ENCODE measurements at places on chromosomes 16 and 17. TPM values are rescaled to one million over a fixed set of nuclear protein-coding genes. Genes with fewer than 3 reads are reported as not detected.

PRSS53 gene
- total RNA-seq = 7.0 TPM

CDH16 gene
- not detected for total RNA-seq

KCNJ2 gene
- total RNA-seq = not detected

DNA sequence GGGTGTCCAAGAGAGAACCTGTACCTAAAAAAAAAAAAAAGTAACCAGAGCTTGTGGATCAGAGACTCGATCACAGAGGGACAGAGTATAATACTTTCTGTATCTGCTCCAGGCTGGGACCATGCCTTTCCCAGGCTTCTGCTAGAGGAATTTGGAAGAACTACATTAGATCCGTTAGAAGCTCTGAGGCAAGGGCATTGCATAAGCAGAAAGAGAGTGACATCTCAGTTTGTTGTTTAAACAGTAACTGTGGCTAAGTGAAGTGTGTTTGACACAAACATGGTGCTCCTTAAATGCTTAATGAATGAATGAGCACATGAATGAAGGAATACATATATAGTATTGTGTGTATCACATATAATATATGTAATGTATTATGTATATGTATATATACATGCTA is 131.2 kb downstream of the HS3ST3B1 start:
- DNase-seq = no peak

DNA sequence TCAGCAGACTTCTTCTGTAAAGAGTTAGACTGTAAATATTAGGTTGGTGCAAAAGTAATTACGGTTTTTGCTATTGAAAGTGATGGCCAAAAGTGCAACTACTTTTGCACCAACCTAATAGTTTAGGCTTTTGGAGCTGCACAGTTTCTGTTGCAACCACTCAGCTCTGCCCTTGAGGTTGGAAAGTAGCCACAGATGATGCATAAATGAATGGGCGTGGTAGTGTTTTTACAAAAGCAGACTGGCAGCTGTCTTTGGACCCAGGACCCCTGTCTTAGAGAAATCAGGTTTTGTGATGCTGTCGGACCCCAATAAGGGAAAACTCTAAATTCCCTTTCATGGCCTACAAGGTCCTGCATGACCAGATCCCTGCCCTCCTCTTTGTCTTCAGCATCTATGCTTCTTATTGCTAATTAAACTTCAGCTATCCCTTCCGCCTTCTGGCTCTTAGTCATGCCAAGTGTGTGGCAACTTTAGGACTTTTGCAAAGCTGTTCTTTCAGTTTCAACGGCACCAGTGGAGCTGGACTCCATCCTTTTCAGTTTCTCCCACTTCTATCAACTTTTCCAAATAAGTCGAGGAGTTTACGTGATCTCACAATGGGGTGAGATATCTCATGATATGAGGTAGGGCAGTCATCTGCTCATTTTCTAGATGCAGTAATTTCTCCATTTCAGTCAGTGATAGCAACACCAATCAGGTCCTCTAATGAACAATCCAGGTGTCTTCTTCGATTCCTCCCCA is 232.3 kb downstream of the XYLT1 start:
- no peak for DNase-seq

PPP1R27 gene
- not detected for total RNA-seq

RAB37 gene
- not detected for total RNA-seq

DNA sequence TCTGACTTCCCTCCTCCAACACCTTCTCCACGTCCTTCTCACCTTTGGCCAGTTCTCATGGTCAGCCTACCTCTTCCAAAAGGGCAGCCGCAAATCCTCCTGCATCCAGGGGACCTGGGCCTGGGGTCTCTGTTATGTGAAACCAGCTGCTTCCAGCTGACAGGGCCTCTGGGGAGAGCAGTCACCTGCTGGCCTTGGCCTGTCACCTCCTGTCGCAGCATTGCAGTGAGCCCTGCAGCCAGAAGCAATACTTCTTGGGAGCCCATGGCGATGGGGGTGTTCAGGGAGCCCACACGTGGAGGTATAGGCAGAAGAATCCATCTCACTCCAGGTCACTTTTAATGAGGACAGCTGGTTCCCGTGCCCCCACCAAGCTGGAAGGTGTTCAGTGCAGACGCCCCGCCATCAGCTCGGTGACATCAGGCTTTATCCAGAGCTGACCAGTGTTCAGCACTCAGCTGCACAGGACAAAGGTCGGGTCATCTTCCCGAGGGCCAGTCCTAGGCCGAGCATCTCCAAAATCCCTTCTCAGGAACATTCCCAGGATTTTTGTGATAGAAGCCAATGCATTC is 1.7 kb upstream of the SLC47A2 start:
- no peak for DNase-seq

RAD51D gene
- total RNA-seq = 11.1 TPM

GRCh38 chr16:19830902-19831560 is 53.6 kb downstream of the GPRC5B start:
- DNase-seq = no peak

- DNase-seq = no peak
Observed at GRCh38 chr17:65085397-65085796, 28.9 kb upstream of the GNA13 start.

ANKRD40CL gene
- not detected for total RNA-seq

SYT17 gene
- 0.46 TPM for total RNA-seq

CCDC200 gene
- total RNA-seq = not detected

TMEM106A gene
- total RNA-seq = 16.4 TPM

- DNase-seq = no peak
Observed at GRCh38 chr17:1686086-1686485, 1.4 kb upstream of the PRPF8 start.

- no peak for DNase-seq
Observed at GRCh38 chr17:79145548-79145947, 70.9 kb downstream of the ENGASE start.

GRCh38 chr17:13575922-13576419 is 25.8 kb downstream of the HS3ST3A1 start:
- DNase-seq = no peak

DNA sequence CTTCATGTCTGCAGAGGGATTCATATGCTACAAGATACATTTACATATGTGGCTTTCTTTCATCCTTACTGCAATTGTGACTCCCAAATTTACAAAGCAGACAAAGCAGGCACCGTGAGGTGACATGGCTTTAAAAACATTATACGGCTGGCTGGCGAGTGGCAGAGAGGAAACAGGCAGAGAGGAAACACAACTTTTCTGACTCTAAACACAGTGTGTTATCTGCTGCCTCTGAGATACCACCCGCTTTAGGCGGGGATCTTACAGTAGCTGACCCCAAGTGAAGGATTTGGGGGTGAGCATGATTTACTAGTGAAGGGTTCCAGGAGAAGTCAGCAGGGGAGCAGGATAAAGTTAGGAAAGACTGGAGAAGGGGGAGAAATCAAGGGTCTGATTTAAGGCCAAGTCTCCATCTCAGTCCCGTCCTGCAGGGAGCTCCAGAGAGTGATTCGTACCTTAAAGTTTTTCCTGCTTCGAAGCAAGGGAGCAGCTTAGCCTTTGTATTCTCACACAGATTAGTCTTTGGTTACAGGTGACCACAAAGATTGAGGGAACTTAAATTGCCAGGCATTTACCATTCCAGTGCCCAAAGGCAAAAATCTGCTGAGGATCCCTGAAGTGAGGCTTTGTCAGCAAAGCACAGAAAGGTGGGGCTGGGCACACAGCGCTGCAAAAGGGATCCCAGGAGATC is 355.0 kb downstream of the GRIN2A start:
- DNase-seq = no peak

GRCh38 chr17:78970834-78971755 is 8.6 kb downstream of the LGALS3BP start:
- no peak for DNase-seq

DNA sequence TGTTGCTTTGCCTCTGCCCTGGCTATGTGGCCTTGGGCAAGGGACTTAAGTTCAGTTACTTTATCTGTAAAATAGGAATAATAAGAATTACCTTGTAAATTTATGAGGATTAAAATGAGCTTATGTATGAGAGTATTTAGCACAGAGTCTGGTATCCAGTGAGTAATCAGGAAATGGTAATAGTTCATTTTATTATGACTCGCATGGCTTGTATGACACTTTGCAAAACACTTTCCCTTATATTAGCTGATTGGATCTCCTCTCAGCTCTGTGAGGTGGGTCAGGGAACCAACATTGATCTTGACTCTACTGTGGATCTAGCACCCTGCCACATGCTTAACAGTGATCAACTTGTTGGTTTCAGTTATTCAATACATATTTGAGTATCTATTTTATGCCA is 8.3 kb upstream of the CDH3 start:
- no peak for DNase-seq

ST6GALNAC1 gene
- total RNA-seq = not detected

GRCh38 chr17:48163809-48164208 is 56.2 kb downstream of the SNX11 start:
- no peak for DNase-seq

NARF gene
- total RNA-seq = 68.9 TPM

- no peak for DNase-seq
Observed at GRCh38 chr16:11308493-11309283, 27.6 kb upstream of the PRM1 start.

HP gene
- total RNA-seq = not detected

GRIN2C gene
- total RNA-seq = 0.07 TPM

DNA sequence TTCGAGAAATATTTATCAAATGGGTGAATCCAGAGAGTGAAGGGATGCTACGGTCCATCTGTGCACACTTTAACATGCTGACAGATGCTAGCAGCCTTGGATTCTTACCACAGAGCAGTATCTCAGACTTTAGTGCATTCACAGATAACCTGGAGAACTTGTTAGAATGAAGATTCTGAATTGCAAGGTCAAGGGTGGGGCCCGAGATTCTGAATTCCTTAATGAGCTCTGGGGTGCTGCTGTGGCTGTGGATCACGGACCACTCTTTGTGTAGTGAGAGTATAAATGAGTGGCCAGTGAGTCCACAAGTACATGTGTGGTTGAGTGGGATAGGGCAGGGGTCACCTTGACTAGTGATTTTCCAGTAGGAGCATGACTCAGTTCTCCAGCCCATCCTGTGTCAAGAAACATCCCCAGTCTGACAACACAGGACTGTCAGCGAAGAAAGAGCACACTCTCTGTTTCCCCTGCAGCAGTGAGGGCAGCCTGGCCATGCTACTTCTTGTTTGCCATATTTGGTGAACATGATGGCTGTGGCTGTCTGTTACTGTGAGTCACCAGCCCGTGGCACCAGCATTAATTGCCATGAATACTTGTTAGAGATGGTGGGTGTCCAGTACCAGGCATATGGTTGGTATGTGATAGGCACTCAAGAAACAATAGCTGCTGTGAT is 13.0 kb upstream of the SALL1 start:
- no peak for DNase-seq

GRCh38 chr17:39036009-39036408 is 68.8 kb upstream of the FBXO47 start:
- no peak for DNase-seq

CES4A gene
- total RNA-seq = 2.6 TPM

OR3A3 gene
- not detected for total RNA-seq

GRCh38 chr16:89290887-89291286 is 73.4 kb downstream of the ZNF778 start:
- no peak for DNase-seq

SAMD14 gene
- 29.4 TPM for total RNA-seq

APRT gene
- 68.8 TPM for total RNA-seq

DNA sequence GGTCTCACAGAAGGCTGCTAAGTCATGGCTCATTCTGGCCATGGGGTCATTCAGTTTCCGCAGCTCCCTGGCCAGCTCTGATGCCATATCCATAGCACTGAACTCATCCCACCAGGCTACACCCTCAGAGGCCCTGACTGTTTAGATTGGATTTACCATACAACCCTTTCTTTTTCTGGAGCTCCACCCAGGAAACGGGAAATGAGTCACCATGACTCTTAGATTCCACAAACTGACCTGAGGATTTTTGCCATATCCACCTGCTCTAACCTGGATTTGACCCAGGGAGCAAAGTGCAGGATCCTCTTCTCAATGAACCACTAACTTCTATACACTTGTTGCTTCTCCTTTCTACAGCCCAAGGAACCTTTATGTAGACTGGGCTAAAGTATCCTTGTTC is 20.3 kb upstream of the CALB2 start:
- DNase-seq = no peak

DNA sequence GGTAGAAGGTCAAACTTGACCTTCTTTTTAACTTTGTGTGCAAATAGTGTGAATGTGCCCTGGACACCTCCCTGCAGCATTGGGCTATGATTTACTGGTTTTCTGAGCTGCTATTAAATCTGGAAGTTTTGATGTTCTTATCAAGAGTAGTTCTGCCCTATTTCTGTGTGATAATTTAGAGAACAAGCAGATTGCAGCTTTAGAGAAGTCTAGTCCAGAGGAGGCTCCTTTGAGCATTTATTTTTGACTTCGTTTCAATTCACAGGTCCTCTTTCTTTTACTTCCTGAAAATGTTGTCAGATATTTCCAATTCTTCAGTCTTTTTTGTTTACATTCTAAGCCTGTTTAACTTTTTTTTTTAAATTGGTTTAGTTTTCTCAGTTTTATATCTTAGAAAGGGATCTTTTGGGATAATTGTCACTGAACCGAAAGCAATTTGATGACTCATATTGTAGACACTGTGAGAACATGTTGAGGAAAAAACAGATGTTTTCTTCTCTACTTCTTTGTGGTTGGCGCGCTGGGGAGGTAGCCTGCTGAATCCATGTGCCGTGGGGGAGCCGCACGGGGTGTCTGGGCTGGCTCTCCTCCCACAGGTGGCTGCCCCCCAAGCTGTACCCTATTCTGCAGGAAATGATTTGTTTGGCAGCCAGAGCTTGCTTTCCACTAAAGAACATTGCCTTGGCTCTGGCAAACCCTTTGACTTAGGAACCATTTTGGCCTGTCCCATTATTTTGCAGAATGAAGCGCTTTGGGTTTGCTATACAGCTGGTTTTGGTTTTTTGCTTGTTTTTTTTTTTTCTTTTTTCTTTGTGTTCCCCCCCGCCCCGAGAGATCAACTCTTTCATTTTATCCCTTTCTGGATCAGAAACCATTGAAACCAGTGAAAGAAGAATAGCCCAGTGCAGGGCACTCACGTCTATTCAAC is 53.4 kb downstream of the MFSD11 start:
- DNase-seq = no peak

GRCh38 chr17:55216888-55217287 is 47.9 kb upstream of the HLF start:
- DNase-seq = no peak

GNAO1 gene
- total RNA-seq = 0.85 TPM

- DNase-seq = no peak
Observed at GRCh38 chr17:59376506-59376905, 45.1 kb downstream of the YPEL2 start.
